Stimulated activated CD4-positive, alpha-beta T cell treated with anti-CD3 and anti-CD28 coated beads, Interleukin-1b, Interleukin-23, amount 100 ng/mL, for 4 hours (primary cell): ENCODE measurements at places on chromosomes 13 and 19.

- no peak for DNase-seq
These were observed 45.5 kb upstream of the SLC7A9 start for GRCh38 chr19:32914879-32915660.

GRCh38 chr13:33109801-33110200 is 93.6 kb downstream of the KL start:
- DNase-seq = no peak

DNA sequence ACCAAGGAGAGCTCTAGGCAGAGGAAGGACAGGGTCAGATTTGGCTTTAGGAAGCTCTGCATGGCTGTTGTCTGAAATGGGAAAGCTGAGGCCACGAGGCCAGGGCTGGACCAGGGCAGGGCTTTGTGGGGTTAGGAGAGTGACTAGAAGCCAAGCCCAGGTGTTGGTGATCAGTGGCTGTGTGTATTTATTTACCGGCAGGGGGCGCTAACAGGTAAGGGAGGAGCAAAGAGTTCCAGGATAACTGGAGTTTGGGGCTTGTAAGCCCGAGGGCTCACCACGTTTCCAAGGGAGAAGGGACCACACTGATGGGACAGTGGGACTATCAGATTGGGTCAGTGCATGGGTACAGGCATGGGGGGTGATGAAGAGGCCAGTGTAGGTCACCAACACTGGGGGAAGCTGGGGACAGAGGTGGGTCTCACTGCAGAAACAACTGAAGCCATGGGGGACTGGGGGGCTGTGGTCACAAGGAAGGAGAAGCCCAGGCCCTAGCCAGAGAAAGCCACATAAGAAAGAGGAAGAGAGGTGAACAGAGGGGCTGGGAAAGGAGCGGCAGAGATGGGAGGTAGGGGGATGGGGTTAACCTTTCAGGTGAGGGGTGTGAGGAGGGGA is 3.9 kb downstream of the TMEM147 start:
- peak; percentile 43 for DNase-seq

- DNase-seq = no peak
These were observed 71.7 kb downstream of the POSTN start for GRCh38 chr13:37526710-37527473.

DNA sequence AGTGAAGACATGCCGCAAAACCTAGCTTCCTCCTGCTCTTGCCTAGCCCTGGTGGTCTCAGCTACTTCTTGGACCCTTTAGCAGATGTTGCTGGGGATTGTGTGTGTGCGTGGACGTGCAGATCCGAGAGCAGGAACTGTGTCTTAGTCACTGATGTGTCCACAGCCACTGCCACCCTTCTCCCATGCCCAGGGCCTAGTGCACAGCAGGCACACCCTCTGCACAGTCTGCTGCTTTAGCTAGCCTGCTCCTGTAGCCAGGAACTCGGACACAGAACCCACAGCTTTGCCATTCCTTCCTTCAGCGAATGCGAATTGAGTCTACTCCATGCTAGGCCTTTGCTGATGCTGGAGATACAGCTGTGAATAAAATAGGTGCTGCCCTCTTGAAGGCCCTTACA is 2.3 kb downstream of the CLPTM1 start:
- no peak for DNase-seq

- no peak for DNase-seq
These were observed 18.9 kb downstream of the EVI5L start for GRCh38 chr19:7848779-7849457.

DNA sequence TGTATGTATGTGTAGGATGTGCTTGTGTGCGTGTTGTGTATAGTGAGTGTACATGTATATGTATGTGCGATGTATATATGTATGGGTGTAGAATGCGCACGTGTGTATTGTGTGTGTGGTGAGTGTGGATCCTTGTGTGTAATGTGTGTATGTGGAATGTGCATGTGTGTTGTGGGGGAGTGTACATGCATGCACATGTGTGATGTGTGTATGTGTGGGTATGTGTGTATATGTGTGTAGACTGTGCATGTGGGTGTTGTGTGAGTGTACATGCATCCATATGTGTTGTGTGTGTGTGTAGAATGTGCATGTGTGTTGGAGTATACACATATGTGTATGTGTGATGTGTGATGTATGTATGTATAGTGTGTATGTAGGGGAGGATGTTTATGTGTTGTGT is 18.0 kb upstream of the SPACA7 start:
- DNase-seq = no peak

DNA sequence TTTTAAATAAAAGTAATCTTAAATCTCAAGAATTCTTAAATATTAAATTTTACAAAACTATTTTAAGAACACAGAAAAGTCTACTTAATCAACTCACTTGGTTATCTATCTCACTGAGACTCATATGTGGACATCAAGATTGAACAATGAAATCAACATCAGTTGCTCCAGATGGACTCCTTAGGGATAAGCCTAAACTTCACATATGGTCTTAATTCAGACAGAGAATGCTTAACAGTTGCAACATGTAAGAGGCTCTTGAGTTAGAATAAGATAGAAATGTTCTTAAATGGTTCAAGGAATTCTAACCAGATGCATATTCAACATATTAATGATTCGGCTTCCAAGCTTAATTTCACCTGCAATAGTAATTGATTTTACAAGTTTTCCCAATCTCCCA is 1730.9 kb downstream of the PCDH9 start:
- DNase-seq = no peak

DNA sequence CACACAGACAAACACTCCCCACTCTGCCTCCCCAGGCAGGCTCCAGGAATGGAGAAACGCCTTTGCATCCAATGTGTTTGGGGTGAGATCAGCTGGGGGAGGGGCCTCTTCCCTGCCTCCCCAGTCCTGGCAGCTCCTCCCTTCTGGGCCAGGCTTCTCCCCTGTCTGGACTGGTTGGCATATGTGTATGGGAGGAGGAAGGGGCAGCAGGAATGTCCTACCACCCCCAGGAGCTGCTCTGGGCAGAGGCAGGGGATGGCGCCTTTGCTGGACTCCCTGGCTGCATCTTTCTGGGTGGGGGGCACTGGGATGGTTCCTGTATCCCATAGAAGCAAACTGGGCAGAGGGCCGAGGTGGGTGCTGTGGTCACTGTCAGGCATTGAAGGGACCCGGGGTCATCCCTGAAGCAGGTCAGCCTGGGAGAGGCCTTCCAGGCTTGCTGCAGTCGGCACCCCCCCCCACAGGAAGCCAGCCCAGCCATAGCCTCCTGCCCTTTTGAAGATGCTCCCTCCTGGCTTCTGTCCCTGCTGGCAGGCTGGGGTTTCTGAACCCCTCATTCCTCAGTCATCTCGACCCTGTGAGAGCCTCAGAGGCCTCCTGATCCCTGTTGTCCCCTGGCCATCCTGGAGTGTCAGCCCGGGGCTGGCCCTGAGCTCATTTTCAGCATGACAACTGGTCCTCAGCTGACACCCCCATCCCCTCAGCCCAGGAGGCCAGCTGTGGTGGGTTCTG is 21.2 kb upstream of the SLC7A10 start:
- no peak for DNase-seq

- no peak for DNase-seq
These were observed 168.2 kb downstream of the DNAJC15 start for GRCh38 chr13:43191546-43191945.

- no peak for DNase-seq
These were observed 24.2 kb upstream of the GRWD1 start for GRCh38 chr19:48421548-48421947.

- DNase-seq = no peak
These were observed 21.1 kb downstream of the ARL11 start for GRCh38 chr13:49649244-49649962.

DNA sequence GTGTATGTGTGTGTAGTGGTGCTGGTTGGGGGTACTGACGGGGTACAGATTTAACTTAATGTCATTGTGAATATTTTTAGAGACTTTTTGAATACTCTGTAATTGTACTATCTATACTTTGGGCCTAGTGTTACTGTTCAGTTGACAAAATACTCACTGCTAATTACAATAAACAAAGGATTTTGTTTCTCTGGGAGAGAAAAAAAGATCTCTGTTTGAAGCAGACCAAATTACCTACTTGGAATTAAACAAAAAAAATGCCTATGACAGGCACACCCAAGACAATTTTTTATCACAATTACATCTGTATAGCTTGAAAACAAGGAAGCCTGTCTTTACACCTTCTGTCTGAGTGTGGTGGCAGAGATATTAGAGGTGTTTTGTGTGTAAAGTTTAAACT is 45.1 kb downstream of the OLFM4 start:
- no peak for DNase-seq

GRCh38 chr13:27952876-27953675 is 16.0 kb downstream of the CDX2 start:
- no peak for DNase-seq

DNA sequence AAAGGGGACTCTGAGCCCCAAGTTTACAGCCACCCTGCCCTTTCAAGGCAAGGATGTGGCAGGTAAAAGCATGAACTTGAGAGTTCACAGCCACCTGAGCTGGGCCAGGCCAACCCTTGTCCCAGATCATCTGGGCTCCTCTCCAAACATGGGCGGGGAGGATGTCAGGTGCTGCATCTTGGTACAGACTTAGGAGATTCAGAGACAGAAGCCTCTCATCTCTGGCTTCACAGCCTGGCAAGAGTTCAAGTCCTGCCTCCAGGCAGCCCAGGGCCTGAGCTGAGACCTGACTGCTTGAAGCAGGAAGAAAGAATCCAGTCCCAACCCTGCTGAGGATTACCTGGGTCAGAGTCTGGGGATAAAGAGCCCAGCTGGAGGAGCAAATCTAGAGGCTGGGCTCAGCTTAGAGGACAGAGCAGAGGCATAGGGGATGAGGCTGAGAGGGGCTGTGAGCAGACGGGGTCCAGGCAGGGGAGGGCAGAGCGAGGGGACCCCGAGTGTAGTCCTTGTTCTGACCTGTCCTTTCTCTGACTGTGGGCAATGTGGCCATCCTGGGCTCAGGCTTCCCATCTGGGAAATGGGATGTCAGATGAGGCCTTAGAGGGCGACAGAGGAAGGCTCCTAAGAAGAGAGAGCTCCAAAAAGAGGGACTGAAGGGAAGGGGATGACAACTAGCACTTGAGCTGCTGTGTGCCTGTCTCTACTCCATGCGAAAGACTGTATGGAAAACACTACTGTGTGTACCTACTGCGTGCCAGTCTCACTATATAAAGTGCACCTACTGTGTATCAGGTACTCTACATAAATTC is 6.6 kb upstream of the OR10H5 start:
- no peak for DNase-seq

DNA sequence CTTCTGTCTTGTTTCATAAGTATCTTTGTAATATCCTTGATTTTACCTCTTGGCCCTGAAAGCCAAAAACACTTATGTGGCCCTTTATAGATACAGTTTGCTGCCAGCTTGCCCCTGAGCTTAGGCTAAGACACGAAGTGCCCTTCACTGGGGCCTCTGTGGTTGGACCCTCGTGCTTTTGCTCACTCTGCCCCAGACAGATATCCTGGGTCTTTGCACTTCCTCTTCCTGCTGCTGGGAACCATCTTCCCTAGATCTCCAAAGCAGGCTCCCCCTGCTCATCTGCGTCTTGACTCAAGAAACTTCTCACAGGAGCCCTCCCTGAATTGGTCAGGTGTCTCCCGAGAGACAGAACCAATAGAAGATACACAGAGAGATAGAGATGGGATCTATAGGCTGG is 2.0 kb upstream of the TNFSF14 start:
- no peak for DNase-seq

DNA sequence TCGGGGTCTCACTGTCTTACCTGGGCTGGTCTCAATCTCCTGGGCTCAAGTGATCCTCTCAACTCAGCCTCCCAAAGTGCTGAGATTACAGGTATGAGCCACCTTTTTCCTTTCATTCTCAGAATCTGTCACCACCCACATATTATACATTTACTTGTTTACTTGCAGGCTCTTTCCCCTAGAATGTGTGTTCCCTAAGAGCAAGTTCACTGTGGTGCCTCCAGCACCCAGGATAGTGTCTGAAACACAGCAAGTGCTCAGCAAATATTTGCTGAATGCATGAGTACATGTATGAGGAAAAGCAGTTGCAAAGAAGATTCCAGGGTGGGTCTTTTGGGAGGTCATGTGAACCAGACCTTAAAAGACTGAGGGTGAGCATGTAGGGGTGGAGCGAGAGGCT is 96.8 kb downstream of the RGCC start:
- no peak for DNase-seq

GRCh38 chr13:101429733-101430132 is 13.4 kb upstream of the NALCN start:
- no peak for DNase-seq

DNA sequence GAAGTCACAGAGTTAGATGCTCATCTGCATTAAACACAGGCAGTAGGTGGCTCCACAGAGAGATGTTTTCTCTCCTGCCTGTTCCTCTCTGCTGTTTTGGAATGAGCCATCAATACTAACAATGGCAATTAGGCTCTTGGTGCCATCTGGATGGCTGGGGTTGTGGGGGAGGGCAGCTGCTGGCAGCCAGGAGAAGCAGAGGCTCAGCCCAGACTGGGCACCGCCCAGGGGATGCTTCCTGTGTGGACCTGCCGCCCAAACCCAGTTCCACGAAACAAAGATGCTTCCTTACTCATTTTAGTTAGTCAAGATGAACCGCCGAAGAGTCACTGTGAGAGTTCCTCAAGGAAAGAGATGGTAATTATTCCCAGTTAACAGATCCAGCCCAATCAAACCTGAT is 50.8 kb upstream of the PCDH8 start:
- no peak for DNase-seq

DNA sequence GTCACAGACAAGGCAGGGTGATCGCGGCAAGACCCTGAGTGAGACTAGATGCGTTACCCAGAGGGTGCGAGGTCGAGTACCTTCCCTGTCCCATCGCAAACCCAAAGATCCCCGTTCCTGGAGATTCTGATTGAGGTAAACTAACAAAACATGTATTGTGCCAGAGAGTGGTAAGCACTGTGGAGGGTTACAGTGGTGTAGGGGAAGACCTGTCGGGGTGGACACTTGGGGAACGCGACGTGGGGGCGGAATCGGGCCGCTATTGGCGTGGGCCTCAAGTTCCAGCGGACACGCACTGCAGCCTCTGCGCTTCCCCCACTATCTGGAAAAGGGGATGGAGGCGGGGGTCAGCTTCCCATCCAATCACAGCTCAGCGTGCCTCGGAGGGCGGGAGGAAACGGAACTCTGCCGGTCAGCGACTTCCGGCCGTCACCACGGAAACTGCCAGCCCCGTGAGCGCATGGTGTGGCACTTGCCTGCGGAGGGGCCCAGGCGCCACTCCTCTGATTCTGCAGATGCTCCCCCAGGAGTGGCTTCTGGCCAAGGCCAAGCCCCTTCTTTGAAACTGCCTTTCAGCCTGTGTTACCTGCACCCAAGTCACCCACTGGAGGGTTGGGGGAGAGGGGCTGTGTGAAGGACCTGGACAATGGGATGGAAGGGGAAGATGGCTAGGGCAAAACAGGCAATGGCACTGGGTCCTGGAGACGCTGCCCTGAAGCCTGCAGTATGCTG is 1.0 kb upstream of the UBE2M start:
- DNase-seq = peak; percentile 59
